ENCODE measurements at places on chromosomes 3 and 15.

GRCh38 chr15:74317820-74318375, 49.5 kb downstream of the CYP11A1 start:
- DNase-seq = peak; percentile 93

DNA sequence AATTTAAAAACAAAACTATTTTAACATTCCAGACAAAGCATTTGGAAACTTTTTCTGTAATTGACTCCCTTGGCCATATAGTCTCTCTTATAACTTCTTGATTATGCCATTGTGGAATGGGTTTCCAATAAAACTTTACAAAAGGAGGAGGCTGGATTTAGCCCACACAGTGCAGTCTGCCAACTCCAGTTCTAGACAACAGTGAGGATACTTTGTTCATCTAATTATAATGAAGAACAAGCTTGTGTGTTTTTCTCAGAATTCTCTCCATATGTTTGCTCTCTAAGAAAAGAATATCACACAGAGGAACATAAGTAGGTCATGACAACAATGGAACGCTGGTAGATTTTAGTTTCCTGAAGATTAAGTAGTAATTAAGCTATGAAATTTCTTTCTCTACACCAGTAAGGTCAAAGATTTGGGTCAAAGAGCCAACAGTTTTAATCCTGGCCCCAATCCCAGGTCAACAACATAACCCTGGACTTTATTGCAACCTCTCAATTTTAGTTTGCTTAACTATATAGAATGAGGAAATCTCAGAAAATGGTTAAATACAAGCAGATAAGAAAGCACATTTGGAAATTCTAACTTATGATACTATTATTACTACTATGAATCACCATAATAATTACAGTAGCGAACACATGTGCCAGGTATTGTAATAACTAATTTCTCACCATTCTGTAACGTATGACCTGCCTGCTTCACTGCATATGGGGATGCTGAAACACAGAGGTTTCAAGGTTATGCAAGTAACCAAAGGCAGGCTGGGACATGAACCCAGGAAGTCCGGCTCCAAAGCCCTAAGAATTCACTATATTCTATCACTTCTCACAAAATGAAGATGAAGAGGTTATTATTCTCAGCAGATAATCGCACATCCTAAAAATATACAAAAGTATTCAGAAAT, 65.7 kb downstream of the TJP1 start:
- no peak for DNase-seq

- peak; percentile 61 for DNase-seq
Observed at GRCh38 chr3:172103724-172104123, 64.3 kb downstream of the FNDC3B start.

GRCh38 chr15:95458721-95459120, 871.8 kb upstream of the NR2F2 start:
- DNase-seq = no peak

DNA sequence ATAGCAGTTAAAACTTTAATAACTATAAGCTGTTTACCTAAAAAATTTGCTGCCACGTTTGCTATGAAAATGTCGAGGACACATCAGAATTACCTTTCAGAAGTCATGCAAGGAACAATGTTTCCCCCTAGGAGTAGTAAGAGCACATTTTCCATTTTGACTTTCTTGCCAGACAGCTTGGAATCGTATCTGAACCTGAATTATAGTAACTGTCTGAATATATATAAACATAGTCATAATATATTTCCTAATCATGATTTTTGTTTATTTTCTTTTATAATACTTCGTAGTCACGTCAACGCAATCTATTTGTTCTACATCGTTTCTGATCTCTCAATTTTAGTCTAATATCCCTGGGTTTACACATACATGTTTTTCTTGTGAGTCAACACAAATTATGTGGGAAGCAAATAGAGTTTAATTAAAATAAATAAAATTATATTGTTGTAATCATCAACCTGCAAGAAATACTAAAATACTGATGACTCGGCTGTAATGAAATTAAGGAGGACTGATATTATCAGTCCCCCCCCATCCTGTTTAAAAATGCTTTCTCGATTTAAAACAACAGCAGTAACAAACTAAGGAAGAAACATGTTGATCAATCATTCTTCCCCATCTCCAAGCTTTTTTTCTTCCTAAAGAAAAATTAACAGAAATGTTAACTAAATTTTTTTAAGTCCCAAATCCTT, 78.4 kb downstream of the MME start:
- no peak for DNase-seq

GRCh38 chr3:190671658-190672057, 157.8 kb downstream of the IL1RAP start:
- DNase-seq = peak; percentile 60

DNA sequence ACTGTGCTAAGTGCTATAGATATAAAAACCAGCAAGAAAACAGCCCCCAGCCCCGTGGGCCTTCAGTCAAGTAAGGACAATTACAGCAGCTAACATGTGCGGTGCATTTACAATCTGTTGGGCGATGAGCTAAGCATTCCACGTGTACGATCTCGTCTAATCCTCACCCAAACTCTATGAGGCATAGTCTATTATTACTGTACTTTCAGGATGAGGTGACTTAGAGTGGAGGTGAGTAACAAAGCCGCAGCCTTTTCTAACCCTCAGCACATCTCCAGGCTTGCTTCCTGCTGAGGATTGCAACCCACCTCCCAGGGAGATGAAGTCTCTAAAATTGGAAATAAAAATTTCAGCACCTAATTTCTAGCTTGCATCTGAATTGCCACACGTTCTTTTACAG, 53.2 kb upstream of the MCF2L2 start:
- DNase-seq = no peak

- DNase-seq = no peak
Observed at GRCh38 chr3:184486614-184487013, 75.0 kb upstream of the EPHB3 start.

DNA sequence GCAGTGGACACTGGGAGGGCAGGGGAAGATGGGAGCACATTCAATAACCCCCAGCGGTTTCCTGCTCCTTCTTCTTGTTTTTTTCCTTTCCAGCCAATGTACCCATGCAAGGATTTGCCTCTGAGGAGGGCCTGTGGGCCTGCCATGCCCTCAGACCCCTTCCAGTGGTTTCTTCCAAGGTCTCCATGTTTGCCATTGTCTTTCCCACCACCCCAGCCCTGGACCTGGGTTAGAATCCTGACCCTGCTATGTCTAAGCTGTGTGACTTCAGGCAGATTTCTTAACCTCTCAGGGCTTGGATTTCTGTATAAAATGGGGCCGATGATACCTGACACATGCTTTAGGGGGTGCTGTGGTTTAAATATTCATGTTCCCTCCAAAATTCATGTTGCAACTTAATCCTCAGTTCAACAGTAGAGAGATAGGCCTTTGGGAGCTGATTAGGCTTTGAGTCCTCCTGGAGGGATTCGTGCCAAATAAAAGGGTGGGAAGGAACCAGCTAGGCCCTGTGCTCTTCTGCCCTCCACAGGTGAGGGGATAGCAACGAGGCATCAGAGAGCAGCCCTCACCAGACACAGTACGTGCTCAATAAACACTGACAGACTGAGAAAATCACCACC, 46.3 kb upstream of the FLNB start:
- peak; percentile 62 for DNase-seq

- no peak for DNase-seq
Observed at GRCh38 chr3:194072691-194073279, 63.2 kb upstream of the HES1 start.

DNA sequence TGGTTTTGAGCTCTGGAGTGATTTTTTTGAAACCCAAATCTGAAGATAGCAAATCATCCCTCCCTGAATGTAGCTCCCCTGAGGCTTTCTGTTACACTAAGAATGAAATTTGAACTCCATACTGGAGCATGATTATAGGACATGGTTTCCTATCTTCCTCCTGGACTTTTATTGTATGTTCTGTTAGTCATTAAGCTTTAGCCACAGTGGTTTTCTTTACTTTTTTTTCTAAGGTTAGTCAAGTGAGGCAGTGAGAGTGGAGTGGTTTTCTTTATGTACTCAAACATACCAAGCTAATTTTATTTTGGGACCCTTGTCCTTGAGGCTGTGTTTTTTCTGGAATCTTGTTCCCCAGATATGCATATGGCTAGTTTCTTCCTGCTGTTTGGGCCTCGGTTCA, 55.2 kb upstream of the FRMD4B start:
- DNase-seq = no peak

DNA sequence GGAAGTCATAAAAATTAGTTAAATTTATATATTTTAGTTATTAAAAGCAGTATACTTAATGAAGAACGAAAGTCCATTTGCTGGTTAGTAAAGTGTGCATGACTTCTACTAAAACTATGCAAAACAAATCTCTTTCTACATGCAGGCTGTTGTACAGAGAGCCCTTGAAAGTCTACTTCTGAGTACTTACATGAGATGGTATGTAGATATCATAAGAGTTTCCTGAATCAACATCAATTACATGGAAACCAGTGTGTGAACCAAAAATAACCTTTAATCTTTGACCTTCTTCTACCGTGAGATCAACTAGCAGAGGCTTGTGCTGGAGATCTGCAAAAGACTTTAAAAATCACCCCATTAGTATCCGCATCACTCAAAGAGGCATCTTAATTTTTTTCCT, 42.1 kb upstream of the SLC2A2 start:
- DNase-seq = no peak

DNA sequence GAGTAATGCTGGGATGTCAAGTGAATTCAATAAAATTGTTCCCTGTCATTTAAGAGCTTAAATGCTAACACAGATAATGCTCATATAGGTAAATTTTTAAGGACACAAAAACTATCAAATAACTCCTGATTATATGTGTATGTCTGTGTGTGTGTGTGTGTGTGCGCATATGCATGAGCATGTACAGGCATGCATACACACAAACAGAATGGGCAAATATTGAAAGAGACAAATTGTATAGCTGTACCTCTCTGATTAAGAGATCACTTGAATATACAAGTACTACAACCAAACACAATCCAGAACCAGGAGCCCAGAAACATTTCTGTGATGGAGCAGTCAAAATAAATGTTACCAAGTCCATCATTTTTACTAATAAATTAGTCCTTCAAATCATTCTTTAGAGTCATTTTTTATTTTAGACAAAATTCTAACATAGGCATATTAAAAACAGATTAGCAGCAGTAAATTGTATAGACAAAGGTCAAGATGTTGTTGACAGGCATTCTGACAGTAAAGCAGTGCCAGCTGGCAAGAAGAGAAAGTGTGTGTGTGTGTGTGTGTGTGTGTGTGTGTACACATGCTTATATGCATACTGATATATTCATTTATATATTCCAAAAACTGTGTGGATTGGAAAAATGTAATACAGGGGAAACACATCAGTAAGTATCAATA, 145.3 kb downstream of the CD47 start:
- DNase-seq = no peak

DNA sequence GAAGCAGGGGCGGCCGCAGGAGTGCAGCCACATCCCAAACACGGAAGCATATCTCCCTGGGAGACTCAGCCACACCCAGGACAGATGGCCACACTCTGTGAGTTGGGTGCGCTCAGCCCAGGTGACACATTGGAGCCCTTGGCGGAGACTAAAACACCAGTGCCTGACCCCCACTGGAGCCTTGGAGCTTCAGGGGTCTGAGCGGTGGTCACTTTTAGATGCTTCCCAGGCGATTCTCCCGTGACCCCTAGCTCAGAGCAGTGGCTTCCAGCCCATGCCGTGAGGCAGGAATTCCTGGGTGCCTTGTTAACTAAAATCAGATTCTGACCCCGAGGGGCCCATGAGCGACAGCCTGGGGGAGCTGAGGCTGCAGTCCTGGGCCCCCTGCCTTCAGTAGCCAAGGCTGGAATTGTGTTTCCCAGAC, 54.5 kb downstream of the PLXNA1 start:
- DNase-seq = no peak

DNA sequence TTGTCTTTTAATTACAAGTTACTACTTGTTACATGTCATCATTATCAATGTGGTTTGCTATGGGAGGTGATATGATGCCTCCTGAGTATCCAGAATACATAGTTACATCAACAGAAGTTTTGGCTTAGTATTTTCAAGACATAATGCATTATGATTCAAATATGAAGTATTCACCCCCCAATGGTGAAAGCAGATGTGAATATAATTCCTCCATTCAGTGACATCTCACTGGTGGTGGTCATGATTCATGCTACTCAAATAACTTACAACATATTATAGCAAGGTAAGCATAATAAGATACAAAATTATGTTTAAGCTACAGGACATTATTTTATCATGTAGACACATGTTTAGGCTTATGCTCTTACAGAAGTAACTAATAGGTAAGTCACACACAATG, 34.9 kb upstream of the TTBK2 start:
- peak; percentile 65 for DNase-seq

DNA sequence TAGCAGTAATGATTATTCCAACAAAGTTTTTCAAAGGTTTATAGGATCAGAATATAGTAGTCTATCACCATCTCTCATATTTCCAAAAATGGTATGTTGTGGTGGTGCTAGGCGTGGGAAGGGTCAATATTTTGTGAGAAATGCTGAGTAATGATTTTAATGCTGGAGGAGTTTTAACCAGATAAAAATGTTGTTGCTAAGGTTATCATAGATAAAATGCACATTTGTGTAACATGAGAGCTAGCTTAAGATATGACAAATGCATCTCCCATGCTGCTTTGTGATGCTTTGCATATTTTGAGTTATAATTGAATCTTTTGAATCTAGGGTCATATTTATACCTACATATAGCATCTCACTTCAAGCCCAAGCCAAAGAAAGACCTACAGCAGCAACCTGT, 103.9 kb upstream of the ROBO1 start:
- no peak for DNase-seq

GRCh38 chr3:146914409-146914808, 309.3 kb upstream of the PLSCR5 start:
- DNase-seq = no peak

DNA sequence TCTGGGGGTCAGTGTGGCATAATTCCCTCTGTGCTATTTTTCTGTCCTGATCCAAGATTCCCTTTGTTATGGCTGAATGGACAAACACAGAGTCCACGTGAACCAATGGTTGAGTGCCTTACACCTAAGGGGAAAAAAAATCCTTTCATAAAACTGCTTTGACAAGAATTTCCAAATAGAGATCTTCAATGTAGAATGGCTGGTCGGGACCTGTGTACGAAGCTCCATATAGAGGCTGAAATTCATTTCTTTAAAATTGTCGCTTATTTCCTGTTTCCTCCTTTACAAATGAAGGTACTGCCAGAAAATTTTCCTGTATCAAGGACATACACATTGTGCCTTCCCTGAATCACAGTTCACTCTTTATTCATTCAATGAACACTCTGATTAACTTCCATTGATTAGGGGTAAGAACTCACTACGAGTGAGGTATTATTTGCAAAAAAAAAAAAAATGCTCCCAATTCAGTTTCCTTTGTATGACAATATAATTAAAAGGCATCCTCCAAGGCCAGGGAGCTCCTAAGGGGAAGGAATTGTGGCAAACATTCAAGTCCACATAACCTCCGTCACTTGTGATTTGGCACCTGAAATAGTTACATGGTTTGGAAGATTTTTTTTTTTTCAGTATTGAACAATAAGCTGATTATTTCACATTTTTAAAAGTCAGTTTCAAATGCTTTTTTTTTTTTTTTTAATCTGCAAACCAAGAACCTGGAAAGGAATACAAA, 293.8 kb downstream of the MEX3B start:
- DNase-seq = no peak

GRCh38 chr3:23203708-23204330, 692 bp downstream of the UBE2E2 start:
- DNase-seq = peak; percentile 36

- no peak for DNase-seq
Observed at GRCh38 chr15:39797407-39797806, 14.8 kb upstream of the FSIP1 start.

Measured in EL (cell line).